WERI-Rb-1 (cell line): ENCODE measurements at places on chromosomes 7 and 10.

GRCh38 chr10:93461807-93462178 is 20.3 kb downstream of the MYOF start:
- no peak for DNase-seq

GRCh38 chr7:86939197-86939814 is 120.1 kb downstream of the ELAPOR2 start:
- DNase-seq, result peak; percentile 66

- no peak for DNase-seq
Observed at GRCh38 chr10:9331583-9332008, 1277.1 kb downstream of the GATA3 start.

DNA sequence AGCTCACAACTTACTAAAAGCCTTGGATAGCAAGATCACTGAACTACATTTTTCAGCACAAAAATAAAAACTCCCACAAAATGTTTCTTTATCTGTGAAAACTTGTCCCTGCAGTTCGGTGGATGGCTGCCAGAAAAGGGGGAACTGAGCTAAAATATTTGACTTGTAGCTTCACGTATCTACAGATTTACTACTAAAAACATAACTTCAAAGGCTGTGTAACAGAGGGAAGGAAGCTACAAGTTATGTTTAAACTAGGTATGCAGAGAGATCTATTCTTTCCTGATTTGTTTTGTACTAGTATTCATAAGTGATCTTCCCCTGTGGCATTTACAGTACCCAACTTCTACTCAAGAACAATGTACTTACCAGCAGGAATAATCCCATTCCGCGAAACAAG is 25.1 kb downstream of the SGCE start:
- DNase-seq, result no peak

DNA sequence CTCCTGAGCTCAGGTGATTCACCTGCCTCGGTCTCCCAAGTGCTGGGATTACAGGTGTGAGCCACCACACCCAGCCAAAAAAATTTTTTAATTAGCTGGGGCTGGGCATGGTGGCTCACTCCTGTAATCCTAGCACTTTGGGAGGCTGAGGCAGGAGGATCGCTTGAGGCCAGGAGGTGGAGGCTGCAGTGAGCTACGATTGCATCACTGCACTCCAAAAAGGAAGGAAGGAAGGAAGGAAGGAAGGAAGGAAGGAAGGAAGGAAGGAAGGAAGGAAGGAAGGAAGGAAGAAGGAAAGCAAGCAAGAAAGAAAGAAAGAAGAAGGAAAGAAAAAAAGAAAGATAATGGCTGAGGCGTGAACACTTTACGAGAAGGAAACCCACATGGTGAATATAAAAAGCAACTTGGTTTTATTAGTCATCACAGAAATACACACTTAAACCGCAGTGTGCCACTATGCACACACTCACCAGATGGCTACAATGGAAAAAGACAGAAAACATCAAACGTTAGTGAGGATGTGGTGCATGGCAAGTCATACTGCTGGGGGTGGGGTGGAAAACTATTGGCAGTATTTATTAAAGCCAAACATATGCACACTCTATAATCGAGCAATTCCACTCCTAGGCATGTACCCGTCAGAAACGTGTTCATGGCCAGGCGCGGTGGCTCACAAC is 4.4 kb upstream of the CCL26 start:
- DNase-seq, result no peak

DNA sequence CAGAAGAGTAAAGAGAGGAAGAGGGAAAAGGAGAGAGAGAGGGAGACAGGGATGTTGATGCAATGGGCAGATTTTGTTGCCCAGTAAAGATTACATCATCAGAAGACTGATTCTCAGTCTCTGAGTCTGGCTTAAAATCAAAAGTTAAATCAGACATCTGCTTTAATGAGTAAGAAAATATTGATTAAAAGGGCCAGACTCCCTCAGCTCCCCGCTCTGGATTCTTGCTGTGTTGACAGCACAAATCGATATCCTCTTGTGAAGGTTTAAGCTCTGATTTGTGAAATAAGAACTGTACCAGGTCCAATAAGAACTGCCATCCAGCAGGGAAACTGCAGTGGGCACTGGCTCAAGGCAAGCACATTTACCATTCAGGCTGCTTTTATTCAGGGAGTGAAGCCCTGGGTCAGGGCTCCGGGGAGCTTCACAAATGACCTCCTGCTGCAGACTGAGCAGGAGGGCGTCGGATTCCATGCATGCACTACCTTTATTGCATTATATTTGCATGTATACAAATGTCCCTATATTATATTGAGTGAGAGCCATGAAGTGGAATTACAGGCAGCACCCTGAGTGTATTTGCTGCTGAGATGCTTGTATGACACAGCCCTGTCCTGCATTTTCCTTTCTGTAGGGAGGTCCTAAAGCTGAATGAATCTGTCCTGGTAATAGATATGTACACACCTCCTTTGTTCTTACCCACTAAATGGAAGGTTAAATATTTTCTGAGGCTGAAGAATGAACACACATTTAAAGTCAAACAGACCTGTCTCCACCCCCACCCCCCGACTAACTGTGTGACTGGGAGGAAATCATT is 401.5 kb downstream of the REEP3 start:
- DNase-seq, result no peak

DNA sequence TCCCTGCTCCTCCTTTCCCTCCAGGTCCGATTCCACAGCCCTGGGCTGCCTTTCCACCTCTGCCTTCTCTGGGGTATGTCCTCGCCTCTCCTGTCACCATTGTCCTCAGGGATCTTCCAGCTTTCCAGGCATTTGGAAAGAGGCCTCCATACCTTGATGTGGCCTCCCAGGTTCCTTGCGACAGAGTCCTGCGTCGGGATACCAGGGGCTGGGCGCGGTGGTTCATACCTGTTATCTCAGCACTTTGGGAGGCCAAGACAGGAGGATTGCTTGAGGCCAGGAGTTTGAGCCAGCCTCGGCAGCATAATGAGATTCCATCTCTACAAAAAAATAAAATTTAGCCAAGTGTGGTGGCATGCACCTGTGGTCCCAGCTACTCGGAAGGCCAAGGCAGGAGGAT is 171.1 kb downstream of the CUX1 start:
- no peak for DNase-seq

DNA sequence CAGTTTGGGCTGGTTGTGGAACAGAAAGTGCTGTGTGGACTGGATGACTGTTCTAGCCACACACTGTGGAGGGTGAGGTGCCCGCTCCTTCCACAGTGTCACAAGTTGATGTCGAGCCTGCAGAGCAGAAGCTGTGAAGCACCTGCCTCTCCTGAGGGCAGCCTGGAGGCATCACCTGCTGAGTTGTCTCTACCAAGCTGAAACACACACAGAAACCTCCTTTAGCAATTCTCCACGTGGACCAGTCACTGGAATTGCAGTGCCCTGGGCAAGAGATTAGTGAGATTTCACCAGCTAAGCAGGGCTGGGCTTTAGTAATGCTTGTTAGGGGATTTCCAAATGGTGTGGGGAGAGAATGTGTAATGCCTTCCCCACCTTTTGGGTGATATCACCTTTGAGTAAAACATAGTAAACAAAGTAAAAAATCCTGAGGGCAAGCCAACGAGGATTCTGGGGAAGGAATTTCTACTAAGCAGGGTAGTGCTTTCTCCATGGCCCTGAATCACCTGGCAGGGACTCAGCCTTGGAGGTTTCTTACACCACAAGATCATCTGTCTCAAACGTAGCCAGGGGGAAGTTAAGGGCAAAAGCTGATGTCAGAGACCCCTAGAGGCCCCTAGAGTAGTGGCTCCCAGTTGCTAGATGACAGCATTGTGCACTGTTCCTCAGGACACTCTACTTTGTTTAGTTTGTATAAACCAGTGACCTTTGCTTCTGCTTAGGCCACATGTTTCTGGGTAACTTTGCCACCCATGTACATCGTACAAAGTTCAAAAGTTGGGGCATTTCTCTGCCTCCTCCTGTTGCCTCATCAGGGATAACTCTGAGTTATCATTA is 233.1 kb upstream of the IGFBP3 start:
- DNase-seq, result no peak

DNA sequence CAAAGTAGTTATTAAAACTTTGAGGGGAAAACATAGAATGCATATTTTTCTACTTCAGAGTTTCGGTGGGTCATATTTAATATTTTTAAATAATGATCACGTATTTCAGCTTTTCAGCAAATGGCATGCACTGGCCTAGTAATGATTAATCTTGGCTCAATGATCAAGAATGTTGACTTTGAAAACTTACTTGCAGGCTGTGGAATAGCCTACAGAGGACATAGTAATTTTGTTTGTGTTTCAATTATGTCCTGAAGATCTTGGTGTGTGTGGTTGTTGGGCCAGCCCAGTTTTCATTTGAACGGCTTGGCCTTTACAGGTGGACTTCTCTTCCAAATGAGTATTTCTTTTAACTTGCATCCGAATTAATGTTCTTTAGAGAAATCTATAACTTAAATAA is 35.1 kb downstream of the ADD3 start:
- DNase-seq, result no peak

- peak; percentile 94 for DNase-seq
Observed at GRCh38 chr7:150978126-150978789, at the start of gene KCNH2. Gene KCNH2, minus strand, starts transcription at chr7:150978321. Its CDS starts 408 bp downstream, at chr7:150977913.

- no peak for DNase-seq
Observed at GRCh38 chr10:124521429-124521871, 59.8 kb downstream of the LHPP start.

DNA sequence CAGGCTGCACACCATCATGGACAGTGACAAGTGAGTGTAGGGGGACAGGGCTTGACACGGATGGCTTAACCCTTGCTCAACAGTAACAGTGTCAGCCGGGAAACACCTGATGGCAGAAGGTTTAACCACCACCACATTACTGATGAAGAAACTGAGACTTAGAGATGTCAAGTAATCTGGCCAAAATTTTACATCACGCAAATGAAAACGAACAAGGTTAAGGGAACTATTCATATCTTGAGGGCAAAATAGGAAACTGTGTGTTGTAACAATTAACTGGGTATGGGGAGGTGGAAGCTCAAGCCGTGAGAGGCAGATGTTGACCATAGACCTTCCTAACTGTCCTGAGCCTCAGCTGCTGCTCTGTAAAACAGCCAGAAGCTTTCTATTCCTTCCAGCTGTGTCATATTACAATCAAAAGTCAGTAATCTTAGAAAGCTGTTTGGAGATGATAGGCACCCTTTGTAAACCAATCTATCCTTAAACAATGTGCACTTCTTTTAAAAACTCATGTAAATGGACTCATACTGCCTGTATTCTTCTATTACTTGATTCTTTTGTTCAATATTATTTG is 68.4 kb downstream of the ABCC2 start:
- DNase-seq, result no peak

DNA sequence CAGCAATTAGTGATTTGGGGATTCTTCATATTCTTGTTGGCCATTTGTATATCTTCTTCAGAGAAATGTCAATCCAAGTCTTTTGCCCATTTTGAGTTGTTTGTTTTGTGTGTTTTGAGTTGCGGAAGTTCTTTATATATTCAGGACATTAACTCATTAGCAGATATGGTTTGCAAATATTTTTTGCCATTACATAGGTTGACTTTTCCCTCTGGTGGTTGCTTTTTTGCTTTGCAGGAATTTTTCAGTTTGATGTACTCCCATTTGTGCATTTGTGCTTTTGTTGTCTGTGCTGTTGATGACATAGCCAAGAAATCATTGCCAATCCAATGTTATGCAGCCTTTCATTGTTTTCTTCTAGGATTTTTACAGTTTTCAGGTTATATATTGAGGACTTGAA is 63.6 kb upstream of the DNAJC1 start:
- DNase-seq, result no peak

DNA sequence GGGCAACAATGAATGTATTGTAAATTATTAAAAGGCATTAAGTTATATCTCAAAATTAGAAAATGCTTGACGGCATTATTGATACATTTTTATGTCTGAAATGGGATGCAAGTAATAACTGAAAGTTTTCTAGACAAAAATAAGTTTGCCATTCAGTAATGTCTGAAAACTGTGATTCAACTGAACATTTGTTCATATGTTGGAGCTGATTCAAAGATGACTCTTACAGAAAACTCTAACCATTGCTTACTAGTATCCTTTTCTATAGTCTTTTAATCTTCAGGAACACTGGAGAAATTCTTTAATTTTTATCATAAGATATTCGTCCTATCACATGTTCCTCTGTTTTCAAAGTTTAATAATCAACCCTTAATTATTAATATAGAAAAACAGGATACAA is 71.1 kb upstream of the TFEC start:
- no peak for DNase-seq

DNA sequence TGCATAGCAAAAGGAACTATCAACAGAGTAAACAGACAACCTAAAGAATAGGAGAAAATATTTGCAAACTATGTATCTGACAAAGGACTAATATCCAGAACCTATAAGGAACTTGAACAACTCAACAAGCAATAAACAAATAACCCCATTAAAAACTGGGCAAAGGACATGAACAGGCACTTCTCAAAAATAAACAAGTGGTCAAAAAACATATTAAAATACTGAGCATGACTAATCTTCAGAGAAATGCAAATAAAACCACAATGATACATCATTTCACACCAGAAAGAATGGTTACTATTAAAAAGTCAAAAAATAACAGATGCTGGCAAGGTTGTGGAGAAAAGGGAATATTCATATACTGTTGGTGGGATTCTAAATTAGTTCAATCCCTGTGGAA is 17.1 kb downstream of the MAGI2 start:
- no peak for DNase-seq

DNA sequence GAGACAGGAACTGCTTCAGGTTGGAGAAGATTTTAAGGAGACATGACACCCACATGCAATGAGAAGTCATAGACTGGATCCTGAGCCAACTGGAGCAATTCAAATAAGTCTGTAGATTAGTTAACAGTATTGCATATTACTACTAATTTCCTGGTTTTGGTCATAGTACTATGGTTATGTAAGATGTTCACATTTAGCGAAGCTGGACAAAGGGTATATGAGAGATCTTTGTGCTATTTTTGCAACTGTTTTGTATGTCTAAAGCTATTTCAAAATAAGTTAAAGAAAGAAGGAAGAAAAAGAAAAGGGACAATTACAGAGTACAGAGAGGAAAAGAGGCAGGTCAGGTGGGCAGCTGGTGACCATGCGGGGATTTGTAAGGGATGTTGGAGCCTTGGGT is 116.5 kb upstream of the SVIL start:
- no peak for DNase-seq

- DNase-seq, result no peak
Observed at GRCh38 chr7:6167004-6167551, 105.3 kb downstream of the CYTH3 start.

- DNase-seq, result no peak
Observed at GRCh38 chr10:1809139-1809741, 71.9 kb upstream of the ADARB2 start.

GRCh38 chr10:26840938-26841732 is 19.6 kb downstream of the ABI1 start:
- DNase-seq, result no peak

DNA sequence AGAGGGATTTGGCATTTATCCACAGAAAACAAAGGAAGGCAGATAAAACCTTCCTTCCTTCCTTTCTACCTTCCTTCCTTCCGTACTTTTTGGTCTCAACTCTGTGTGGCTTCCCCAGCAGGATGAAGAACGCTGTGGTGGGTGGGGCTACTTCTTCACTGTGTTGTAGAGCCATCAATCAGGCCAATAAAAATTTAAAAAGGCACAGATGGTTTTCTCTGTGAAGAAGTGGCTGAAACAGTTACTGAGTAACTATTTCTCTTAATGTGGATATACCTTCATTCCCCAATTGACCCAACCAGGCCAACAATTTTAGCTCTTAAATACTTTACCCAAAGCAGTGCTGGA is 75.8 kb downstream of the ZNF92 start:
- no peak for DNase-seq
